Activated gamma-delta T cell treated with Interleukin-2 at 50 U/mL for 16 hours (primary cell): ENCODE measurements at places on chromosomes 6 and 20.
A peak's percentile ranks its signal among the peaks of the same experiment; 100 is the strongest.

GRCh38 chr20:8425016-8425415, 292.9 kb downstream of the PLCB1 start:
- no peak for DNase-seq

DNA sequence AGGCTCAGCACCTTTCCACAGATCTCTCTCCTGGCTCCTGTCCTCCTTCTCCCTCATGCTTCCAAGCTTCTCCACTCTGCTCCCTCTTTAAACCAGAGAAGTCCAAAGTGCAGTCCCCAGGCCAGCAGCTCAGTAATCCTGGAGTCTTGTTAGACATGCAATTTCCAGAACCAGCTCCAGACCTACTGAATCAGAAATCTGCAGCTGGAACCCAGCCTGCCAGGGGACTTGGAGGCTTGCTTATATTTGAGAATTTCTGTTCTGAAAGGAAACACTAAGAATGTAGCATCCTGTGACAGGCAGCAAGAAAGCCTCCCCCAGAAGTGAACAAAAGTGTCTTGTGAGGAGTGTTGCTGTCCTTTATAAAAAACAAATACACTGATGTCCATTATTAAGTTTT, 438.1 kb downstream of the BCKDHB start:
- DNase-seq, result no peak

DNA sequence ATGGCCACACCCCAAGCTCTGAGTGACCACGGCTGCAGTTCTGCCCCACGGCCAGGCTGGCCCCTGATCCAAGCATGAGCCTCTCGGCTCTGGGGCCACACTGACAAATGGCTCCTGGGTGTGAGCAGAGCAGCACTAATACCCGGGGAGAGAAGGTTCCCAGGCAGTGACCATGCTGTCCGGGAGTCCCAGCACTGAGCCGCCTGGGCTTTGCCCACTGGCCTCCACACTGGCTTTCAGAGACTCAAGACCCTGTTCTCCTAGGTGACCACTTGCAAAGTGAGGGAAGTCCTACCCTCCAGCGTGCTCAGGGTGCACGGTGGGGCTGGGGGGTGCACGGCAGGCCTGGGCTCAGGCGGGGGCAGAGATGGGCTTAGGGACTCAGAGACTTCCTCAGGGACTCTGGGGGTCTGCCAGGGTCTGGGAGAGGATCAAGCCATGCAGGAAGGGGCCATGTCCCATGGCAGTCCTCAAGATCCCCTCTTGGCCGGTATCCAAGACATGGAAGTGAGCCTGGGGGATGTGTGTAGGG, 220.2 kb upstream of the RNF24 start:
- no peak for DNase-seq

- DNase-seq, result no peak
Observed at GRCh38 chr20:58906894-58907293, 54.4 kb downstream of the GNAS start.

- no peak for DNase-seq
Observed at GRCh38 chr6:11021003-11021402, 23.1 kb downstream of the ELOVL2 start.

DNA sequence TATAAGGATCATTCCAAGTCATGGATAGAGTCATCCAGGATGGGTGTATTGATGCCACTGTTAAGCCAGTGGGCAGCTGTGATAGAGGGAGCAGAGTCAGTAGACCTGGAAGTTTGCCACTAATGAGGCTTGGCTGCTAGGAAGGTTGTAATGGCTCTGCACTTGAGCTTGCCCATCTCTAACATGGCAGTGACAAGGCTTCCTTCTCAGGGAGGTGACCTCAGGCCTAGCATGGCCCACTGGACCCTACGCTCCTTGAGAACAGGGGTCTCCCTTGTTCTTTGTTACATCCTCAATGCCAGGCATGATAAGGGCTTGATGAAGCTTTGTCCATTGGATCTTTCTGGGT, 155.1 kb downstream of the CD83 start:
- DNase-seq, result no peak

GRCh38 chr6:35062676-35063574, 78.2 kb downstream of the TCP11 start:
- DNase-seq, result no peak

- DNase-seq, result no peak
Observed at GRCh38 chr6:83126223-83126622, 58.8 kb downstream of the DOP1A start.

- no peak for DNase-seq
Observed at GRCh38 chr6:494394-494793, 102.8 kb downstream of the IRF4 start.

DNA sequence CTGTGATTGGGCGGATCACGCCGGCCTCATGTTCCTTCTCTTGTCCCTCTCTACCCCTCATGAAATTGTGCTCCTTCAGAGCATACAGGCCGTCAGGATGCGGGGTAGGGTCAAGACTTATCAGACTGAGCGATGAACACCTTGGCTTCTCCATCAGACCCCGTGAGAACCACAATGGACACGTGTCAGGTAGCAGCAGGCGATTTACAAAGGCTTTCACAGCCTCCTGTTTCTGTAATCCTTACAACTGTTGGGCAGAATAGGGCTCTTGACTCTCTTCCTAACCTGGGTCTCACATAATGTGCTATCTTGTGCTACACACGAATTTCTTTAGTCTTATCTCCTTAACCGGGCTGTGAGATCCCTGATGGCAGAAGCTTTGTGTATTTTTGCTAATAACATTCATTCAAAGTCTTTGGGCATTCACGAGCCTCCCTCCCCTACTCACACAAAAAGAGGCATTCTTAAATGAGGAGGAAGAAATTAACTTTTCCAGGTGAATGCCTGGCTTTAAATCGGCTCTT, 122.9 kb upstream of the SLC22A23 start:
- DNase-seq, result no peak

DNA sequence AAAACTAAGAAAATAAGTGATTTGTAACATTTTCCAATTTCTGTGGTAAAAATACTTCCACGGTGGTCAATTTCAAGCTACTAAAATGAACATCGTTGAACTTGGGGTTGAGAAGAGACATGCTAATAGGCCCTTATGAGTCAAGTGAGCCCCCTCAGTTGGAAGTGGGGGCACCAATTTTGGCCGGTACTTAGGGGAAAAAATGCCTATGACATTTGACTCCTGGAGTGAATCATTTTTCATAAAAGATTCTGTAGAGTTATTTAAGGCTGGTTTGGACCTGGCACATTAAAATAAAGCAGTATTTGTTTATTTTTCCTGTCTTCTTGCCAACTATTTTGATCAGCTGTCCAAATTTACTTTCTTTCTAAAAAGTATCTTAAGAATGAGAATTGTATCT, 32.4 kb upstream of the CAP2 start:
- no peak for DNase-seq

- DNase-seq, result no peak
Observed at GRCh38 chr20:49248301-49248700, 29.1 kb downstream of the DDX27 start.

DNA sequence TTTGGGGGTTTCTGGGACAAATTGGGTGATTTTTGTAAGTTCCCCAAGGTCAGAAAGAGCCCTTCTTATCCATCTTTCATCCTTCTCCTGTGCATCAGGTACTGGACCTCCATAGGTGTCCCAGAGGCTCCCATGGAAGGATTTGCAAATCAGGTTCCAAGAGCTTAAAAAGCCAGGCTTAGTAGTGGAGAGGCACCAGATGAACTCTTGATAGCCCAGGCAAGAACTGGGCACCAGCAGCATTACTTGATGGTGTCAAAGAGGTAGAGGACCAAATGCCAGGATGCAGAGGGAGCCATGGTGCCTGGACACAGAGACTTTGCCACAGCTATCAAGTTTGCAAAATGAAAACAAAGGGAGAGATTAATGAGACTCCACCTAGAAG, 20.9 kb upstream of the TRAM2 start:
- no peak for DNase-seq

GRCh38 chr6:135451617-135452190, 45.8 kb downstream of the AHI1 start:
- DNase-seq, result no peak

DNA sequence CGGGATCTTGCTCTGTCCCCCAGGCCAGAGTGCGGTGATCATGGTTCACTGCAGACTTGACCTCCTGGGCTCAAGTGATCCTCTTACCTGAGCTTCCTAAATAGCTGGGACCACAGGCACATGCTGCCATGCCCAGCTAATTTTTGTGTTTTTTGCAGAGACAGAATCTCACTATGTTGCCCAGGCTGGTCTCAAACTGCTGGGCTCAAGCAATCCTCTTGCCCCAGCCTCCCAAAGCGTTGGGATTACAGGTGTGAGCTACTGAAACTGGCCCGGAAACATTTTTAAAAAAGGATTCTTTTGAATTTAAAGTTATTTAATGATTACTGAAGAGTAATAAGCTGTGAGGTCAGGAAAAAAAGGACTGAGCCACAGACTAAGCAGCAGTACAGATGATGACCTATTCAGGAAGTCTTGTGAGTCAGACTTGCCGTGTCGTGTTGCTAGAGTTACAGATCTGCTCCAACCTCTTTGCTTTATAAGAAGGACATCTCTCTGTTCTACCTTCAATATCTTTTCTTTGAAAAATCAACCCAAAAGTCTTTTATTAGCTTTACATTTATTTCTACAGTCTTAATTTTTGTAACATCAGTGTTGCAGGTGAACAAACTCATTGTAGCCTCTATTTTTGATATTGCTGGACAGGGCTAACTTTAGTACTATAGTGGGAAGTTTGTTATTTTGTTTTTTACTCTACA, 108.7 kb downstream of the NCOA3 start:
- peak; percentile 48 for DNase-seq

- DNase-seq, result no peak
Observed at GRCh38 chr6:34383161-34383631, 9.3 kb downstream of the NUDT3 start.

DNA sequence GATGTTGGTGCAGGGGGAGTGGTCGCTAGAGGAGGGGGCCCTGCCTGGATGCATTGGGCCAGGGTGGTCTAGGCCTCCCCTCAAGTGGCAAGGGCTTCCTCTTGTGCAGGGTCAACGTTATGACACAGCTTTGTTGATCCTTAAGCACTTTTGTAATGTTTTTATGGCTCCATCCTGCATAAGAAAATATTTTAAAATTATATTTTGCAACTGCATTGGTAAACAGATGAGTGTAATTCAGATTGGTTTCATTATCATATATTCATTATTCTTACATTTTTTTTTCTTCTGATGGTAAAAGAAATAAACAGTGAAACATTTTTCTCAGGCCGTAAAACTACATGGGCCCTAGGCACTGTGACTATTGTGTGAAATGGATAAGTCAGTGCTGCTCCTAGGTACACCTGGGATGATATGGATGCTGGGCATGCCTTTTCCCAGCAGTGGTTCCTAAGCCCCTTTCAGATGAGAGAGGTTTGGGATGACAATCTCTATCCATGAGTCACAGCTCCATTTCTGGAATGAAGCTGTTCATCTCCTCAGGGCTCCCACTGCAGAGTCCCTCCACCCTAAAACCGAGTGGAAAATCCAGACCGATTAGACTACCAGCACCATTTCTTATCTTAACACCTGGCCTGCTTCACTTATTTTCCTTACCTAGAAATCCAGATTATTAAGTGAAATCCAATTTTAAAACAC, 5.8 kb upstream of the SIM1 start:
- DNase-seq, result no peak

DNA sequence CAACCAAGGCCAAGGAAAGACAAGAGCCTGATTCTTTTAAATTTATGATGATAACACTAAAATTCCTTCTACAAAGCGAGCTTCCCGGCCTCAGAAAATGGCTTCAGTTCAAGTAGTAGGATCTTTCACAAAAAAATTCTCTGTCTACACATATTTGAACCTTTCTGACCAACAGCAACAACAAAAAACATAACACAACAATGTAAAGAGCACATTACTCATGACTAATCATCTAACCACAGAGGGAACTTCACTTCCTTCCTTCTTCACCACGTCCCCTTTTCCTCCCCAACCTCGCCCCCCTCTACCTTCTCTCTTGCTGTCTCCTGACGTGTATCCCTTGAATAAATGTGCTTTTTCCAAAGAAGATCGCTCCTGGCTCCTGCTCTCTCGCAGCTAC, 228.2 kb downstream of the MYLK4 start:
- DNase-seq, result no peak

GRCh38 chr6:34990971-34991560, 102.0 kb downstream of the ANKS1A start:
- DNase-seq, result no peak

GRCh38 chr6:11221623-11222384, 10.7 kb downstream of the NEDD9 start:
- no peak for DNase-seq

DNA sequence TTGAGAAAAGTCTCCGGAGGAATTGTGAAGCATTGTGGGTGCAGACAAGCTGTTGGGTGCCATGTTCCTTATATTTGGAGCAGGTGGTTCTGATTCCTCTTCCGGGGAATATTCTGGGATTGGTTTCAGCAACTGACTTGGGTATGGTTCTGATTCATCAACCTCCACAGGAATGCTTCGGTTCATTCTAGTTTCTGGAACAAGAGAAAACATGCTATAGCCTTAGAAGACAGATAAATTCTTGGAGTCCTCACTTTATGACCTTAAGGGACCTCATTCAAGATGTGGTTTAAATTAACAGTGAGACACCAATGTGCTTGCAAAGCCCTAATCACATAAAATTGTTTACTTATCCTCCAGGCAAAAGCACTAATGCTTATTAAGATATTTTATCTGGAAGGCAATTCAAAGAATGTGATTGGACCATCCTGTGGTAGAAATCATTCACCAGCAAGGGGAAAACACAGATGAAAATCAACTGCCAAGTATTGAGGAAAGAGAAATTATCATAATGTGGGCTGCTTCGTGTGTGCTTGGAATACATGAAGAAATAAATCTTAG, 13.7 kb downstream of the TRAF3IP2 start:
- no peak for DNase-seq

DNA sequence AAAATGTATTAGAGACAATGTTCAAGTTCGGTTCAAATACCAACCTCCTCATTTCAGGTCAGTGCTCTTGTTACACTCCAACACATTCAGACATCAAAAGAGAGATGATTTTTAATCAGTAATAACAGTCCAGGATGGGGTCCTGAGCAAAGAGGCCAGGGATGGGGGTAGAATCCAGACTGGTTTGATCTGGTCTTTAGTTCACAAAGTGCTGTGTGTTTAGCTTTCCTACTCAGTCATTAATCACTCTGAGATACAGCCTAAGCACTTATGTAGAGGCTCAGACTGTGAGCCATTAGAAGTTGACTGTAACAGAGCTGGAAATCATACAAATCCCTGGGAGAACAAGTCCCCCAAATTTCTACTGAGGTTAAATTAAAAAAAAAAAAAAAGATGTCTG, 241.6 kb downstream of the PTPRK start:
- DNase-seq, result no peak

- no peak for DNase-seq
Observed at GRCh38 chr6:75563032-75563431, 38.6 kb upstream of the SENP6 start.

- DNase-seq, result no peak
Observed at GRCh38 chr20:47360297-47361056, 4.0 kb upstream of the ZMYND8 start.

DNA sequence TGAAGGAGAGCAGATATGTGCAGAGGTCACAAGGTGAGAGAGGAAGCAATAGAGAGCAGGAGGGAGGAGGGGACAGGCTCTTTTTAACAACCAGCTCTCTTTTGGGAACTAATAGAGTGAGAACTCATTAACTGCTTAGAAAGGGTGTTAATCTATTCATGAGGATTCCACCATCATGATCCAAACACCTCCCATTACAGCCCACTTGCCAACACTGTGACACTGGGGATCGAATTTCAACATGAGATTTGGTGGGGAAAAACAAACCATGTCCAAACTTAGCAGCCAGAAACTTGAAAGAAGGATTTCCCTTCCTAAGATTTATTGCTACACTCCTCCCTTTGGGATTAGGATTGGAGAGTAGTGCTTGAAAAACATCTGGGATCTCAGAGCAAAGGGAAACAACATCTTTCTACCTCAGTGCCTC, 135.5 kb upstream of the PLCB4 start:
- no peak for DNase-seq
